Sciatic nerve (tissue), 2 donors: ENCODE measurements at places on chromosomes 4 and X.
A peak's percentile ranks its signal among the peaks of the same experiment; 100 is the strongest.

DNA sequence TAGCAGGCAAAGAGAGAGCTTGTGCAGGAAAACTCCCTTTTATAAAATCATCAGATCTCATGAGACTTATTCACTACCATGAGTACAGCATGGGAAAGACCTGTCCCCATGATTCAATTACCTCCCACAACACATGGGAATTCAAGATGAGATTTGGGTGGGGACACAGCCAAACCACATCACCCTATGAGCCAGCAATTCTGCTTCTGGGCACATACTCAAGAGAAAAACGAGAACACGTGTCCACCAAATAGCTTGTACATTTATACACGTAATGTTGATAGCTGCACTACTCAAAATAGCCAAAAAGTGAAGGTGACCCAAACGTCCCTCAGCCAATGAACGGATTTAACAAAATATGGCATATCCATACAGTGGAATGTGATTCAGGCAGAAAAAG is 94.5 kb upstream of the DHRSX start:
- no peak for DNase-seq

GRCh38 chr4:73964862-73965611 is 16.8 kb downstream of the PF4 start:
- DNase-seq = no peak

GRCh38 chr4:147498031-147498660 is 17.2 kb downstream of the EDNRA start:
- no peak for DNase-seq

DNA sequence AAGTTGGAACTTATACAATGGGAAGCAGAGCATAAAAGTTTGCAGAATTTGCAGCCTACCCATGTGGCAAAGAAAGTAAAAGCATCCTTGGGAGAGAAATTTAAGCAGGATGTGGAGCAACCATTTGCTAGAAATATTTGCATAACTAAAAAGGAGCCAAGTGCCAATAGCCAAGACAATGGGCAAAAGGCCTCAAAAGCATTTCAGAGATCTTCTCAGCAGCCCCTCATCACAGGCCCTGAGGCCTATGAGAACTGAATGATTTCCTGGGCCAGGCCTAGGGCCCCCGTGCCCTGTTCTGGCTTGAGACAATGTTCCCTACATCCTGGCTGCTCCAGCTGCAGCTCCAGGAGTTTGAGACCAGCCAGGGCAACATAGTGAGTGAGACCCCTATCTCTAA is 25.3 kb upstream of the RAB28 start:
- no peak for DNase-seq

DNA sequence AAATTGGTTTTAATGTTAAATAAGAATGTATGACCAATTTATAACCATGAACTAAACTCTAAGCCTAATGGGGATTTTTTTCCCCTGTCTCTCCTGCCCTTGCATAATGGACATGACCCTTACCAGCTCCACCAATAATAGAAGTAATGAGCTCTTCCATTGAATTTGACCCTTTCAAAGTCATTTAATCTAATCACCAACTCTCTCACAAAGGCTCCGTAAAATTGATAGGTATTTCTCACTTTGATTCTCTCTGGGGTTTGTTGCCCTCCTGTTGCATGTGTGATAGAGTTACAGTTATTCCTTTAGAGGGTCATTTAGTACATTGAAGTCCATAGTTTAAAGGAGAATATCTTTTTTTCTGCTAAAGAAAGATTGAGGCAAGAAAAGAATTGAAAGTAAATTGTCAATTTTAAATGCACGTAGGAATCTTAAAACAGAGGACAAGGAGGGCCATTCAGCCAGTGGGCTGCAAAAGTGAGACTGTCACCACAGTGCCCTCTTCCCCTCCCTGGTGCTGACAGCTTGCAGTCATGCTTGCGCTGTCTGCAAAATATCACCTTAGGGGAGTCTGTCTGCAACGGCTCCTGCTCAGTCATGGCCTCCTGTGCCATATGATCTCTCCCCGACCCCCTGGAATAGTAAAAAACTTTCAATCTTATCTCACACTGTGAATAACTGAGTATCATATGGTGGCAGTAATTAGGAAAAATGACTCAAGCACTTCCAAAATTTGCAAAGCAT is 307.5 kb upstream of the GNPDA2 start:
- no peak for DNase-seq

DNA sequence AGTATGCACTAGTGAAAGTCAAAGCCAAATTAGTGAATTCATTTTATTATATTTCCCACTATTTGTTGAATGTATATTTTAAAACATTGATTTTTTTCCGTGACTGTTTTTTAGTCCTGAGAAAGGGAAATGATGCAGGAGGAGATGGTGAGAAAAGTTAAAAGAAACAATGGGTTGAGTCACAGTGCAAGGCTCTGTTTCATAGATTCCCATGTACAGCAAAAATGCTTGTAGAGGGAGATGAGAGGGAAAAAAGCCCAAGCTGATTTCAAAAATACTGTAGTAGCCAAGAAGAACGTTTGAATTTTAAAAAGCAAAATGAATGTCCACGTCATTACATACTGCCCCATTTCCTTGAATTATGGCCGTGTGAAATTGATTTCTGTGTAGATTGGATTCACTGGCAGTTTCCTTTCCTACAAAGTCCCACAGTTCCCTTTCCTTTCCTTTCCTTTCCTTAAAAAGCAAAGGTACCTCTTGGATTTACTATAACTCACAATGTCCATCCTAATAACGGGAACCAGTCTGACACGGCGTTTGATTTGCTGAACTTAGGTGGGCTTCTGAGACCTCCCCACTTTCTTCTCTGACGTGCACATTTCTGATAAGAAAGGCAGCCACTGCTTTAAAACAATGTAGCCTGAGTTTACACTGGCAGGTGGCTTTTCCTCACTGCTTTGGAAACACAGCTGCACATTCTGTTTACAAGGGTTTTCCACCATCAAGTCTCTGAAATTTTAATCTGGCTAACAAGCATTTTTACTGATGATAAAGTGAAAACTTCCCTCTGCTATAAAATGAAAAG is 63.7 kb downstream of the SPCS3 start:
- DNase-seq = no peak

DNA sequence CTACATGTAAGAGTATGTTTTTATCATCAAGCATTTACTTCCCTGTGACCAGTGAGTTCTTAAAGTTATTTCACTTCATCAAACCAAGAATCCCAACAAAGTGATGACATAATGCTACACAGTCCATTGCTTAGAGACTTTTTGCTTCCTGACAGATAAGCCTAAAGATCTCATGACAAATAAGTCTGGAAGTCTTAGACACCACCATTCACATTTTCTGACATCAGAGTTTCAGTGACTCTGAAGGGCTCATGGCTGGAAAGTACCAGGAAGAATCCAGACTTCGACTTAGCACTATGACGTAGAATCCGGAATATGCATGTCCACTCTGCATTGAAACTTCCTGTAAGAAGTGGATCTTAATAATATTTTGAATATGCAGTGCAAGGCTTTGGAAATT is 53.7 kb downstream of the CLDN22 start:
- no peak for DNase-seq

DNA sequence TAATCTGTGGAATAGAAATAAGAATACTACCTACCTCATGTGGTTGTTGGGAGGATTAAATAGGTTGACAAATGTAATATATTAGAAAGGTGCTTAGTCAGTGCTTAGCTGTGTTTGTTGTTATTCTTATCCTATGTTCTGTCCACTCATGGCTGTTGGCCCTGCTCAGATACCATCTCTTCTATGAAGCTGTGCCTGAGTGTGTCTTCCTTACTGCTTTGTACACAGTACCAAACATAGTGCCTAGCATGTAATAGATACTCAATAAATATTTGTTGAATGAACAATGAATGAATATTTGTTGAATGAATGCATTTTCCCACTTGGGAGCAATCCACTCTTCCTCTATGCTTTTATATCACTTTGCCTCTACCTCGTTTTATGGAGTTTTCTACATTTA is 57.2 kb downstream of the NHS start:
- DNase-seq = no peak

GRCh38 chrX:105314458-105314857 is 94.0 kb upstream of the TEX13A start:
- DNase-seq = no peak

DNA sequence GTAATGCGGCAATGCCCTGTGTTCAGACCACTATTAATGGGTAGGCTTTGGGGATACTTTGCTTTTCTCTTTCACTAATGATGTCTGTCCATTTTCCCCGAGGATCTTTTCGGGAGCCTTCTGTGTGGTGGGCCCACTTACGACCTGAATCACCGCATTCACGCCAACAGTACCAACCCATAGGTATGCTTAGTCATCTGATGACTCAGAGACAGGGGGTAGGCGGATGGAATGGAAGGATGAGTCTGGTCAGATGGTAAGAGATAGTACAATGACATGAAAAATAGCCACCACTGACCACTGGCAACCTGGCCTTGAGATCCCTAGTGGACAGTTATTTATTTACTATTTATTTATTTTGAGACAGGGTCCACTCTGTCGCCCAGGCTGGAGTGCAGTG is 76.0 kb upstream of the DHRSX start:
- no peak for DNase-seq

- no peak for DNase-seq
These were observed 2.9 kb upstream of the CFP start for GRCh38 chrX:47632666-47633065.

- DNase-seq = no peak
These were observed 11.3 kb upstream of the FAM47E start for GRCh38 chr4:76240236-76240635.

DNA sequence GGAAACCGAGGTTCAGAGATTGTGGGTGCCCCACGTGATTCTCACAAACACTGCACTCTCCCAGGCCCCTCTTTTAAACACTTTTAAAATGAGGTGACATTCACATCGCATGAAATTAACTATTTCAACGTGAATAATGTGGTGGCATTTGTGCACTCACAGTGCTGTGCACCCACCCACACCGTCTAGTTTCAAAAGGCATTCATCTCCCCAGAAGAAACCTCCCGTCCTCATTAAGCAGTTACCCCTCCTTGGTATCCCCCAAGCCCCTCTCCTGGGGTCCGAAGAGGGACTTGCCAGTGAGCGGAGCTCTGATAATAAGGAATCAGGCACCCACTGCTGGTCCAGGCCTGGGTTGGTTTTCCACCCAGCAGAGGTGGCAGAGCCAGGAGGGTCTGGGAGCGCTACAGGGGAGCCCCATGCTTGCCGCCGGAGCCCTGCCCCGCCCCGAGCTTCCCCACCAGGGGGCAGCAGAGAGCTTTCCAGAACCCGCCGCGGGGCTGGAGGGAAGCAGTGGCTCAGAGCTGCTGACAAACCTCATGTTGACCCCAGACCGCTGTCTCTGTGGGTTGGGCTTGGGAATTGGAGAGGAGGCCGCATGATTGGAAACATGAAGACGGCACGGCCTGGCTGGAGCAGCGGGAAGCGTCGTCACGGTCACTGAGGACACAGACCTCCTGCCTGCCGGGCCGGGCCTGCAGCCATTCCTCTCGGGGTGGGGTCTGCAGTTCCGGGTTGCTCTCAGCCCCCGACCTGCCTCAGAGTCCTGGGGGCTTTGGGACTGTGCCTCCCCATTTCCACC is 27.5 kb upstream of the HTRA3 start:
- DNase-seq = peak; percentile 96

DNA sequence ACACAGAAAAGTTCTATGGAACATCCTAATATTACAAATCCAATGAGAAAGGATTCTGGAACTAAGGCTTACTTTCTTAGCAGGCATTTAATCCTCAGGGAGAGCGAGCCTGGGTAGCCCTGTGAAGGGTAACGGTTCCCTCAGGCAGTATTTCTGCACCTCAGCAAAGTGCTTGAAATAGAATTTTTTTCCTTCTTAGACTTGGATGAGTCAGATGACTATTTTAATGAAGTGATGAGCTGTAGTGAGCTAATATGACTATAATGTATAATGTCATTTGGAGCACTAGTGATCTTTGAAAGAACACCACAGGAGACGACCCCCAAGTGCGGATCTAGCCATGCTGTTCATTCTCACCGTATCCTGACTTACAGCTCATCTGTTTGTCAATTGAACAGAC is 493.0 kb upstream of the FAM241A start:
- DNase-seq = no peak

DNA sequence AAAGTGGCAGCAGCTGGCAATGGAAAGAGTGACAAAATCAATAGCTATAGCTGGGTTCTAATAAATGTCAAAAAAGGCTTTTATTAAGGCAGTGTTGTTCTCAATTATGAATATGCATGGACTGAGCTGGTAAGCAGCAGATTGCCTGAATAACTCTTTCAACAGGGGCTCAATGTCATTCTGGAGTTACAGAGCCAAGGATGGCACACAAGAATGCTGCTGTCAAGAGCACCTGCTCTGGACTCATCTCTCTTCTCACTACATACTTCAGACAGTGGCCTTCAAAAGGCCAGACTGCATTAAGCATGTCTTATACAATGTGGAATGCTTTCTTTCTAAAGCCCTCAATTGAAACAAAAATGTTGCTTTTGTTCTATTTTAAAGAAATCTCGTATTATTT is 351.4 kb downstream of the KLHL13 start:
- DNase-seq = no peak

GRCh38 chrX:136212557-136213111 is 38.6 kb downstream of the MAP7D3 start:
- no peak for DNase-seq

DNA sequence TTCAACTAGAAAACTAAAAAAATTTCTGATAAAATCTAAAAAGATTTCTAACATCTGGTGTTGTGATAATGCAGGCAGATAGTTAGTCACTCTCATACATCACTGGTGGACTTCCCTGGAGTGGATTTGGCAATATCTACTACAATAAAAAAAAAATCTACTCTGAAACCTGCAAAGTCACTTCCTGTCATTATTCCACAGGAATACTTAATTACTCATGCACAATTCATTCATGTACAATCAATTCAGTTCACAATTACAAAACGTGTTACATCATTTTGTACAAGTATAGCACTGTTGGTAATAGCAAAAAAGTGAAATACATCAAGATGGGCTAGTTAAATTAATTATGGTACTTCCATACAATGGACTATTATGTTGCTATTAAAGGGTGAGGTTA is 16.5 kb upstream of the RHOH start:
- no peak for DNase-seq

DNA sequence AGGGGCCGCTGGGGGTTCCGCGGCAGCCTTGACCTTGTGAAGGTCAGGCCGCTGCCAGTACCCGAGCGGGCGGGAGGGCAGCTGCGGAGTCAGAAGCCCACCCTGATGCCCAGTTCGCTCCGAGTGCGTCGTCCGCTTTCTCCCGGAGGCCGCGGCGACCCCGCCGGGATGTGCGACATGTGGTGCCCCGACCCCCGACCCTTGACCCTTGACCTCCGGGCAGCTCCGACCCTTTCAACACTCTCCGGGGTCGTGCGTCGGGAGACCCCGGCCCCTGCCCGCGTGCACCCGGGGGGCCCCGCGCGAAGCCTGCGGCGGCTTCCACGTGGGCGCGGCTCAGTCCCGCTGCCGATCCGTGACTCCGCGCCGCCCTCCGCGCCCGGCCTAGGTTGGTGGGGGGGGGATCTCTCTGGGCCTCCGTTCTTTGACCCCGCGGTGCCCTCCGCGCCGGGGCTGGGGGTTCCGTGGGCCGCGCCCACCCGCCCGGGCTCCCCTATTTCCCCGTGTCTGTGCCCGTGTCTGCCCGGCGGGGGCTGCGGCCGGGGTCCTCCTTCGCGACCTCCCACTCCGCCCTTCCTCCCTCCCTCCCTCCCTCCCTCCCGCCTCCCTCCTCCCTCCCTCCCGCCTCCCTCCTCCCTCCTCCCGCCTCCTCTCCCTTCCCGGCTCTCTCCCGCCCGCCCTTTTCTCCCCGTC is 609 bp upstream of the SLC25A6 start:
- DNase-seq = no peak
